ENCODE measurements at places on chromosomes 7 and 10.
A peak's percentile ranks its signal among the peaks of the same experiment; 100 is the strongest.

DNA sequence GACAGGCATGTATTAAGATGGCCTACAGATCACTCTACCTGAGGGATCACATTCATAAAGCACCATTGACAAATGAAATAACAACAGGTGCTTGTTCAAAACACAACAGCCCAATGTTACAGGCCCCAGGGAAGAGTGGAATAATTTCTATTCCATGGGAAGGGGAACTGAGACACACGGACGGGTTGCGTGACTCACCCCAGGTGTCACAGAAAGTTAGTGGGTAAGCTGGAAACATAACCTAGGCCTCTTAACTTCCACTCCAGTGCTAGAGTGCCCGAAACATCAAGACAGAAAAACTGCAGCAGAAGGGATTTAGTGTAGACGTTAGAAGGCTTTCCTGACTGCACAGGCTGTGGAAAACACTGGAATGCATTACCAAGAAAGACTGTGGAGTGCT is 48.3 kb downstream of the SLC37A3 start:
- DNase-seq = no peak

DNA sequence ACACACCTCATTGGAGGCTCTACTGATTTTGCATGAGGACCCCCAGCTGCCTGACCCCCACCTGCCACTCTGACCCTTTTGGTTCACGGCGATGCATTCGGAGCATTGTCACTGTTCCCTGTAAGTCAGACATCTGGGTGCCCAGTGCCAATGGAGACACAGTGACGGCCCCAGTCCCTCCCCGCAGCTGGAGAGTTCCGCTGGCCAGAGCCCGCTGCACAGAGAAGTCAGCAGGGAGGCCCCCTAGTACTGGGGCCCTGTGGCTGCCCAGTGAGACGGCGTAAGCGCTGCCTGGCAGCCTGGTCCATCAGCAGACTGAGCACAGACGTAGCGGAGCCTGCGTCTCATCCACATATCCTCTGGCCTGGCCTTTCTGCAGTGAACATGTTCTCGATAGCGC is 77.5 kb downstream of the NKX6-2 start:
- no peak for DNase-seq

DNA sequence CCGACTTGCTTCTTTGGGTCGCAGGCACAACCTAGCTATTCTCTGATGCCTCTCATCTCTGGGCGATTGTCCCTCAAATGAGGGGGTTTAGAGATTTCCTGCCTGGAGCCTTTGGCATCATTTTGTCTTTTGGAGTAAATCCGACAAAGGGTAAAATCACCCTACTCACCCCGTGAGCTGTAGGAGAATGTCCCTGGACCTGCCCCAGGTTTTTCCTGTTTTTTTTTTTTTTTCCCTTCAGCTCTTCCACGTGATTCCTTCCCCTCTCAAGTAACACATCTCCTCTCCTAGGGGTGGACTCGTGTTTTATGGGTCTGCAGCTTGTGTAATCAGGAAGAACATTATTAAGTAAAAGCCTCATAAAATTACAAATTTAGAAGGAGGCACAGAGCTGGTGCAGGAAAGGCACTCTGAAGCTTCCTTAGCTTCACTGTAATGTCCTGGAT is 128.4 kb upstream of the ZNF746 start:
- DNase-seq = peak; percentile 20

GRCh38 chr7:134892963-134893362 is 93.3 kb upstream of the AGBL3 start:
- DNase-seq = no peak

- no peak for DNase-seq
Observed at GRCh38 chr10:590721-591120, 98.7 kb downstream of the DIP2C start.

DNA sequence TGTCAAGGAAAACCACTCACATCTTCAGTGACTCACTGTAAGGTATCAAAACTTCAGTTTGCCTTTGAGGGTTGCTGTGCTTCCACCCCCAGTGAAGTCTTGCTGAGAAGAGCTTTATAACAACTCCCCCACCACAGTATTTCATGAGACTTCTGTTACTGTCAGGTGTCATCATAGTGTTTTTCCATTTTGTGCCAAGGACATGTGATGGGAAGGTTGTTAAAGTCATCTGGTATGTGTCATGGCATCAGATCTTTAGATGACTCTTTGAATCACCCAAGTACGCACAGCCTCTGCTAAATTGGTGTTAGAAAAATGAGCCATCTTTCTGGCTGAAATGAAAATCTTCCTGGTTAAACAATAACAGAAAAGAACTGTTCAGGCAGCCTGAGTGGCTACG is 115.0 kb upstream of the CCDC6 start:
- no peak for DNase-seq

All from HFF-Myc (cell line).